ENCODE measurements at places on chromosomes 6 and 20.

- peak; percentile 15 for ATAC-seq
These were observed 65.9 kb downstream of the HIVEP2 start for GRCh38 chr6:142879076-142879475.

DNA sequence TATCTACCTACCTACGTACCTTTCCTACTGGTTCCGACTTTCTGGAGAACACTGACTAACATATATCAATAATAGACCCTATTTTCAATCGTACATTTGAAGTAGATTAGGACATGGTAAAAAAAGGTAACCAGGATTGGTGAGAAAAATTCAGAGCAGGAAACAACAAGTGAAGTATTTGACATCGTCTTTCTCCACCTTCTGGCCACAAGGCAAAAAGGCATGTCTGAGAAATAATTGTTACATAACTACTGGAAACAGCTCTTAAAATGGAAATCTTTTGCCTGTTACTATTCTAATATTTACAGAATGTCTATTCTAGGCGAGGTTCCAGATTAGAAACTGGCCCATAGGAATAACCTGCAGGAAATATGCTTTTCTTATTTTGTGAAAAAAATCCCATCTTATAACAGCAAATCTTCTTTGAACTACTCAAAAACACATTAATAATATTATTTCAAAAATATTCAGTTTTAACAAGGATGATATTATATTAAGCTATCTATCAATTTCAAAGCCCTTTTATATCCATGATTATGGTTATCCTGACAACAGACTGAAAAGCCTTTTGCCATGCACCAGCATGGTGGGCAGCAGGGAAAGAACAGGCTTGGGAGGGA is 80.8 kb downstream of the RCAN2 start:
- no peak for ATAC-seq

DNA sequence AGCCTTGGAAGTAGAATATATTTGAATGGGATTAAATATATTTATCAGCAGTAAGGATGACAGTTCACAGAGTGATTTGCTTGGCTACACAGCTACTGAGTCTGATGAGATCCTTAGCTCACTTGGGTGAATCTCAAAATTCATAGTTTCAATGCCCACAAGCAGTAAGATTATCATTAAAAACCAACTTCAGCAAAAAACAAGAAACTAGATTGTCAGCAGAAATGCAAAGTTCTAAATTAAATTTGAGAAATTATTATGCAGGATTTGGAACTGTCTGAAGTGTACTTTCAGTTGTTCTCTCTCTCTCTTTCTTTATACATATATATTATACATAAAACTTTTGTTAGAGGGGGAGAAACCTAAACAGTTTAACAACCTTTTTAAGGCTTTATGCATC is 288.8 kb upstream of the SASH1 start:
- no peak for ATAC-seq

DNA sequence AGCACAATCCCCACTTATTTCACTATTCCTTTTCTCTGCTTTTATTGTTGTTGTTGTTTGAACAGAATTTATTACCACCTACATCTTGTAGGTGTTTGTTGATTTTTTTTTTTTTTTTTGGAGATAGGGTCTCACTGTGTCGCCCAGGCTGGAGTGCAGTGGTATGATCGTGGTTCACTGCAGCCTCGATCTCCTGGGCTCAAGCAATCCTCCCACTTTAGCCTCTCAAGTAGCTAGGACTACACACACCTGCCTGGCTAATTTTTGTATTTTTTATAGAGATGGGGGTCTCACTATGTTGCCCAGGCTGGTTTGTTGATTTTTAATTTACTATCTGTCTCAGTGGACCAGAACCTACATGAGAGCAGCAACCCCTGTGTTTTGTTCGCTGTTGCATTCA is 3.6 kb downstream of the ZSCAN12 start:
- ATAC-seq: no peak

DNA sequence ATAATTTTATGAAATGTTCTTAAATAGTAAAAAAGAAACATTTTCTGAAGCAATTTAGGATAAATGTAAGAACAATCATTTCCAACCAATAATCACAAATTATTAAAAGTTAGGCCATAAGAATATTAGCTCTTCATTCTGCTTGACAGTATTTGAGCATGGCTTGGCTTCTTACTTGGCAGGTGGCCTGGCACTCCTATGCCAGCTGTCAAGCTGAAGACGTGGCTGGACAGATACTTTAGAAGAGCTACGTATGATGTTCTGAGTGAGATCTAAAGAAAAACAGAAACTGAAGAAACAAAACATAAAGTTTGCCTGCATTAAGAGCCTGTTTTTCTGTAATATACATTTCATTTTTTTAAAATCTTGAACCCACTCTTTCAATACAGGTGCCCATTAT is 438.9 kb downstream of the GRIK2 start:
- no peak for ATAC-seq

GRCh38 chr20:48652961-48653705 is 174.7 kb downstream of the PREX1 start:
- no peak for ATAC-seq

GRCh38 chr20:31538326-31538725 is 24.1 kb downstream of the HM13 start:
- ATAC-seq: no peak

- ATAC-seq: no peak
These were observed 263.8 kb downstream of the DHX35 start for GRCh38 chr20:39225978-39226377.

DNA sequence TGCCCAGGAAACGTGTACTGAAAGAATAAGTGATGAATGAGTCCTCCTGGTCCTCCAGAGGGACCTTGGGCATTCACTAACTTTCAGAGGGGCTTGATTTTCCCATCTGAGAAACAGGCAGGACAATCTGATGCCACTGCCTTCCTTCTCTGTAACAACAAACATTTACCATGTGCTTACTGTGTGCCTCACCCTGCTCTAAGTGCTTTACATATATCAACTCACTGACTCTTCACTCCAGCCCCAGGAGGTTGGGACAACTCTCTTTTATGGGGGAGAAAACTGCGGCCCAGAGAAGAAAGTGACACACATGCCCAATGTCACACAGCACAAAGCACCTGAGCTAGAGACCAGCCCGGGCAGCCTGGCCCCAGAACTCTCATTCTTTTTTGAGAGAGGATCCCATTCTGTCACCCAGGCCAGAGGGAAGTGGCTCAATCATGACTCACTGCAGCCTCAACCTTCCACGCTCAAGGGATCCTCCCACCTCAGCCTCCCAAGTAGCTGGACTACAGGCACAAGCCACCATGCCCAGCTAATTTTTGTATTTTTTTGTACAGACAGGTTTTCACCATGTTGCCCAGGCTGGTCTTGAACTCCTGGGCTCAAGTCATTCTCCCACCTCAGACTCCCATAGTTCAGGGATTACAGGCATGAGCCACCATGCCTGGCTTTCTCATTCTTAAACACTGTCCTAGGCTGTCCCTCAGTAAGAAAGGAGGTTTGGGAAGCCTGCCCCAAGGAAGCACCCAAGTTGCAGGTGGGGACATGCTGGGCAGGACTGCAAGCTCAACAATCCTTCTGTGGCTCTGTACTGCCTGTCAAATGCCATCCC is 38.0 kb downstream of the NOL4L start:
- no peak for ATAC-seq

GRCh38 chr6:6646859-6647258 is 58.3 kb downstream of the LY86 start:
- no peak for ATAC-seq

GRCh38 chr20:39270837-39271604 is 308.9 kb downstream of the DHX35 start:
- ATAC-seq: no peak

DNA sequence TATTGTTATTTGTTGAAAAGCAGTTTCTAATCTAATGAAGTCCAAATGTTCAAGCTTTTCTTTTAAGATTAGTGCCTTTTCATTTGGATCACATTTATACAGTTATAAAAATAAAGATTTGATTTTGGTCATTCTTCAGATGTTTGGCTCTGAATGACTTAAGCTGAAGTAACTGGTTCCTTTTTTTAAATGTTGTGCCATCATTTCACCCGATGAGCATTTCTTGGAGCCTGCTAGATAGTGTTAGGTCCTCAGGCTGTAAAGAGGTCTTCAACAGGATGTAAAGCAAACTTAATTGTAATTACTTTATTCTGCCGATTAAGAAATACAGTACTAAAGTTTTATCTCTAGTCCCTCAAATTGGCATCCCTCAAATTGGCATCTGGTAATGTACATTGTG is 41.2 kb upstream of the ASIP start:
- ATAC-seq: no peak

DNA sequence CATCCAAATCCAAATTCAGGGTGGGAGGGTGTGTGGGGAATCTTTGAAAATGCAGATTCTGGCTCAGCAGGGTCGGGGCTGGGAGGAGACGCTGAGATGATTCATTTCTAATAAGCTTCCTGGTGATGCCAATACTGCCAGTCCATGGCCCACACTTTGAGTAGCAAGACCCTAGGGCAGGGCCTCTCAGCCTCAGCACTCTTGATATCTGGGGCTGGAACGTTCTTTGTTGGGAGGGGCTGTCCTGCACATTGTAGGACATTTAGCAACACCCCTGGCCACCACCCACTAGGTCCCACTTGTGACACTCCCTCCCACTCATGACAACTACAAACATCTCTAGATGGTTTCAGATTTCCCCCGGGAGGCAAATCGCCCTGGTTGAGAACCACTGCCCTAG is 191.0 kb downstream of the ZDHHC14 start:
- no peak for ATAC-seq

DNA sequence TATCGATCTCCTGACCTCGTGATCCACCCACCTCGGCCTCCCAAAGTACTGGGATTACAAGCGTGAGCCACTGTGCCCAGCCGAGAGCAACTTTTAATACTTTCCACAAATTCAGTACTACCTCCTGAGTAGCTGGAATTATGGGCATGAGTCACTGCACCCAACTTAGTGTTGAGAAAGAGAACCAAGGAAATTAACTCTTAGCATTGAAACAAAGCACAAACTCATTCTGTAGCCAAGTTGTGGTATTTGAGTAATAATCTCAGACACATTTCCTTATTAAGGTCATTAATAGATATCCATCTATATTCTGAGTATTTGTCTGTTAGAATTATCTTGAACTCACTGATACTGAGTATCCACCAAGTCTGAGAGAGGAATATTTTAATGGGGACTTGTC is 14.3 kb upstream of the ELOVL2 start:
- ATAC-seq: no peak

DNA sequence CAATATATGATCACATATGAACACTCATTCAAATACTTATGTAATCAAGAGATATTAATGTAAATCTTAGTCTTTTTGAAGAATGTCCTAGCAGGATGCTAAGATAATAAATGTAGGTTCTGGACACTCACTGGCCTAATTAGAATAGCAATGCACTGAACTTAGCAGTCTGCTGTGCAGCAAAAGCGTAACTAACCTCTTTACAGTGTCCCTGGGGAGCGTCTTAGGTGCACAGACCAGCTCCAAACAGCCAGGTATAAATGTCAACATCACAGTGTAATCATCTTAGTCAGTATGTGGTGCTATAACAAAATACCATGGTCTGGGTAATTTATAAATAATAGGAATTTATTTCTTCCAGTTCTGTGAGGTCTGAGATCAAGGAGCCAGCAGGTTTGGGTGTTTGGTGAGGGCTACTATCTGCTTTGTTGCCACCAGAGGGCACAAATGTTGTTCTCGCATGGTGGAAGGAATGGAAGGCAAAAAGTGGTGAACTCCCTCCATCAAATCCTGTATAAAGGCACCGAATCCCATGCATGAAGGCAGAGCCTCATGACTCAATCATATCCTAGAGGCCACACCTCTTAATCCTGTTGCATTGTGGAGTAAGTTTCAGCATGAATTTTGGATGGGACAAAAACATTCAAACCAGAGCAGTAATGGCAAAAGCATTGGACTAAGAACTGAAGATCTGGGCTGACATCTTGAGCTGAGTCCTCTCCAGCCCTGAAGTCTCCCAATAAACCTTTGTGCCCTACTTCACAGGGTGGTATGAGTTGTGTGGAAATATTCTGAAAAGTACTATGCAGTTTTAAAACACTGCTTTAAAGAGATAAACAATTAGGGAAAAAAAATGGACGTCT is 41.8 kb upstream of the FOXO3 start:
- no peak for ATAC-seq

GRCh38 chr6:3159805-3160781 is 2.7 kb upstream of the TUBB2A start:
- peak; percentile 56 for ATAC-seq

DNA sequence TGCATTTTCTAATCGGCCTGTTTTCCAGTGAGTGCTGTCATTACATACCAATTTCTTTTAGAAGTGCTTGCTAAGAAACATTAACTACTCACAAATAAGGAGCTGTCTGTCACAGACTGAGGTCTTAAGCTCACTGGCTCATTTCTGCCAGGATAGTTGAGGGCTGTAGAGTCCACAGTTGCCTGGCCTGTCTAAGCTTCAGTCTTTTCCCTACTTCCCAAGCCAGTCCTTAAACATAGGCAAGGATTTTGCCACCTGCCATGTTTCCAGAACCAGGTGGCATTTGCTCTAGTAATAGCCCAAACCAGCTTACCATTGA is 84.7 kb downstream of the LINC00237 start:
- no peak for ATAC-seq

DNA sequence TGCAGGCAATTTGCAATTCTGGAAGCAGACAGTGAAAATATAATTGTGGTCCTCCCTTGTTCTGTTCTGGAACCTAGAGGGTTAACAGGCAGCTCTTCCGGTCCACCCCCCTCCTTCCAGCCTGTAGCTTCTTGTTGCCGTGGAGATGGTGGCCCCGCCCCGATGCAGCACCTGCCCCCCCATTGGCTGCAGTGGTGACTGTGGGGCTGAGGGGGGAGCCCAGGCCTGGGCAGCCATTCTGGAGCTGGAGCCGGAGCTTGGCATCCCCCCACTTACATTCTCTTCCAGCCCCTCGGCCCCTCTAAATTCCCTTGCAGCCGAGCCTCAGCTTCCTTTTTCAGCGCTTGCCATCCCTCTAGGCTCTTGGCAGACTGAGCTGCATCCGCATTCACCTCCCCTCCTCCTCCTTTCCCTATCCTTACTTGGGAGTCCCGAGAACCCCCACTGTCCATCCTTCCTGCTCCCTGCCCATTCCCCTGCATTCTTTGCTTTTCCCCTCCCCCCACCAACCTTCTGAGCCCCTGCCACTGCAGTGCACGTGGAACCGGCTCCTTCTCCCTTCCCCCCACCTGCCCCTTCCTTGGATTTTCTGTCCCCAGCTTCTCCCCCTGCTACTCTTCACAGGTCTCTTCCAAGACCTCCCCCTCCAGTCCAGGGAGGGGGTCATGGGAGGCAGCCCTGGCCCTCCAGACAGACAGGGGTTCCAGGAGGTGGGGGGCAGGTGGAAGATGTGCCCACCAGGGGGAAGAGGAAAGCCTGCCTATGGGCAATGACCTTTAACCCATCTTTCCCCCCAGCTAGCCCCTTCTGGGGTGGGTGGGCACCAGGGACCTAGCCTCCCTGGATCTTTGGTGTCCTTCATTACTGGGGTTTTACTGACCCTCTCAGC is 11.4 kb downstream of the SYNGAP1 start:
- peak; percentile 70 for ATAC-seq
